ENCODE measurements at places on chromosomes 5 and 9. TPM values are rescaled to one million over a fixed set of nuclear protein-coding genes. Genes with fewer than 3 reads are reported as not detected.

Gene OR2V2
- total RNA-seq = 0.08 TPM

Gene TMEM174
- total RNA-seq = not detected

Gene NIPAL4
- total RNA-seq = 2.3 TPM

Gene SCGB3A1
- total RNA-seq = 78.4 TPM

Gene ZSWIM6
- 8.9 TPM for total RNA-seq

Gene RAPGEF6
- 23.7 TPM for total RNA-seq
